T47D (cell line): ENCODE measurements at places on chromosomes 2 and 18.

GRCh38 chr2:152444448-152444847 lies 109.5 kb downstream of the FMNL2 start:
- DNase-seq: no peak

DNA sequence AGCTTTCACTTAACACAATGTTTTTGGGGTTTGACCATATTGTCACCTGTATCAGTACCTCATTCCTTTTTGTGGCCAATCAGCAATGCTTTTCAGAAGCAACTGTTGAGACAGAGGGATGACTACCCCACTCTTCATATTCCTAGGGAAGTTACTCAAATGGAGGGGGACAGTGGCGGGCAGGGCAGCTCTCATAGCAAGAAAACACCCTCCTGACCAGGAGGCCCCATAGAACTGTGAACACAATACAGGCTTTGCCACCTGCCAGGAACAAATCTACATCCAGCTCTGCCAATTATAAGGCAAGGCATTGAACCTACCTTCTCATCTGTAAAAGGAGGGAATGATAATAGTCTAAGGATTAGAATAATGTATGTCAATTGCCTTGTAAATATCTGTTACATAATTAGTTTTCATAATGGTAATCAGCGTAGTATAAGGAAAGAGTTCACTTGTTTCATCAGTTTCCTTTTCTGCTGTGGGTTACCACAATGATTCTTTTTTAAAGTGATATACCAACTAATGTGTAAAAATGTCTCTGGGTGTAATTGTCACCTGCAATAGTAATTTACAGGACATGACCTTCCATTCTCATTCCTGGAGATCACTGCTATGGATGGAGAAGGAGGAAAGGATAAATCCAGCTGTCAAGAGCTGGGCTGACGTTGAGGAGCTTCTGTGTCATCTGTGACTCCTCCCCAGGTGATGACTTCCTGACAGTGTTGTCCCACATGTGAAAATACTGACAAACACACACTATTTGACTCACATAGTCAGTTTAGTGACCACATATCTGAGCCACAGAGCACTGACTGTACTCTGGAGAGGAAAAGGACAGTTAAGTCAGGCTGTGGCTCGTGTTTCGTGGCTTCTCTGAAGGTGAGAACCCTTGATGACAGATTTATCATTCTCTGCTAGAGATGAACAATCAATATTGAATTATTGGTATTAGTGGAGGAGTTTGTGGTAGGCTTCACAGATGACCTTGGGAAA lies 13.5 kb downstream of the ALPK2 start:
- DNase-seq: no peak

DNA sequence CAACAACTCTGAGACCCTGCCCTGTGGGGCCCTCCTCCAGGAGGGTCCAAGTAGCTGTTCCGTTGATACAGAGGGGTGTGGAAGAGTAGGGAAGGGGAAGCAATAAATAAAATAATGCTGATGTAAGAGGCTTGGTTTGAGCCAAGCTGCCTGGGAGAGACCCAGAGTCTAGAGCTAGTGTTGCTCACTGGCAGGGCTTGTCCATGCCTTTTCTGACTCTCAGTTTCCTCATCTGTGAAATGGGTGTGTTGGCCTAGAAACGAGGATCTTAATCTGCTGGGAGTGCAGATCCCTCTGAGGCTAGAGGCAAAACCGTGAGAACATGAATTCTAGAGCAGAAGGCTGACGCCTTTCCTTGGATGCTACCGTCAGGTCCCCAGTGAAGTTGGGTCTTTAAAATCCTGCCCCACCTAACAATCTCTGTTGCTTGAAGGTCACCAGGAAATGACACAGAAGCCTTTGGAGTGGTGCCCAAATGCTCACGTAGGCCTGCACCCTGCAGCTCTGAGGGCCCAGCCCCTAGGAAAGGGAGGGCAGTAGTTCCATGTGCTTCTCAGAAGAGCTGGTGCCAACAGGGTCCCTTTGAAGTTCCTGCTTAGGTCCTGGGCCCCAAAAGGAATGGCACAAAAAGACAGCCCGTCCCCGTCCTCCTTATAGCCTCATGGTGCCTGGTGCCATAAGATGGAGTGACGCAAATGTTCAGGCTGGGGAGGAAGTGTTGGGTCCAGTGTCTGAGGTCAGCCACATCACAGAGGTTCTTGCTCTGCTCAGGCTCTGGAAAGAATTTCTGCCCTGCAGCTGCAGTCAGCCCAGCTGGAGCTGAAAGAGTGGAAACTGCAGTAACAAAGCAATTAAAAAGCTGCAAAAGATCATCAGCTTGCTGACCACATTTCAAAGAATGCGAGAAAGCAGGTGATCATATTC lies 73.2 kb upstream of the SMAD2 start:
- DNase-seq: no peak

- no peak for DNase-seq
These were observed 220.1 kb downstream of the AGPS start for GRCh38 chr2:177612659-177613058.

DNA sequence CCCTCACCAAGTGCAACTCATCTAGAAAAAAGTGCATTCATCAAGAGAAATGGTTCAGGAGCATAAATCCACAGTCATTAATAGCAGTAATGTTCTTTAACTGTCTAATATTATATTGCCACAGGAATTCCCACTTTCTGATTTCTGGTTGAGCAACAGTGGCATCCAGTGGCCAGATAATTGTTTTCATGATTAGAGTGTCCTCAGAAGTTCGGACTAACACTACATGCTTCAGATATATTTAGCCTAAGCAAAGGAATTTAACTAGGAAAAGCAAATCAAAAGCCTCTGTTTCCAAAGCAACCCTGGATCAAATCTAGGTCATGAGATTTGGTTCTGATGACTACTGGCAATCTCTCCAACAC lies 9.8 kb upstream of the ERBB4 start:
- peak; percentile 72 for DNase-seq

DNA sequence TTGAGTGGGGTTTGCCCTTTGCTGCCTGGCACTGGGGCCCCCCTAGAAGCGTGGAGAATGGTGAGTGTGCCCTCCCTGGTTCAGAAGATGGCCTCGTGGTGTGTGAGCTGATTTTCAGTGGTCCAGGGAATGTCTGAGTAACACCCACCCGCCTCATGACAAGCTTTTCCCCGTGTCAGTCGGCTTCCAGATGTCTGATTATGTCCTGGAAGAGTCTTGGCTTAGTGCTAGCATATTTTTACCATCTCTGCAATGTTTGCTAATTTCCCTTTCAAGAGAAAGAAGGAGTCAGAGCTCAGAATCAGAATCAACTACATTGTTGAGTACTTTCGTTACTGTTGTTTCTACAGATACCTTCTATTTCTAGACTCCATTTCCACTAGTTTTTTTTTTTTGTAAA lies 214.7 kb downstream of the SEPTIN10 start:
- no peak for DNase-seq

DNA sequence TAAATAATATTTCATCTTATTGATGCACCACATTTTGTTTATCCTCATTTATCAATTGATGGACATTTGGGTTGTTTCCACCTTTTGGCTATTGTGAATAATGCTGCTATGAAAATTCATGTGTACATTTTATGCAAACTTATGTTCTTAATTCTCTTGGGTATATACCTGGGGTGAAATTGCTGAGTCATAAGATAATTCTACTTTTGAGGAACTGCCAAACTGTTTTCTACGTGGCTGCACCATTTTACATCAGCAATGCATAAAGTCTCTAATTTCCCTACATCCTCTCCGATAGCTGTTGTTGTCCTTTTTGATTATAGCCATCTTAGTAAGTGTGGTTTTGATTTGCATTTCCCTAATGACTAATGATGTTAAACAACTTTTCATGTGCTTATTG lies 116.5 kb upstream of the DLX2 start:
- no peak for DNase-seq

- no peak for DNase-seq
These were observed 76.3 kb downstream of the MBD2 start for GRCh38 chr18:54148151-54148550.

- DNase-seq: no peak
These were observed 21.9 kb downstream of the ST6GAL2 start for GRCh38 chr2:106864051-106864450.

GRCh38 chr2:127610561-127610960 lies 35.4 kb upstream of the GPR17 start:
- no peak for DNase-seq

GRCh38 chr2:113275556-113276215 lies 3.0 kb downstream of the PAX8 start:
- DNase-seq: no peak

DNA sequence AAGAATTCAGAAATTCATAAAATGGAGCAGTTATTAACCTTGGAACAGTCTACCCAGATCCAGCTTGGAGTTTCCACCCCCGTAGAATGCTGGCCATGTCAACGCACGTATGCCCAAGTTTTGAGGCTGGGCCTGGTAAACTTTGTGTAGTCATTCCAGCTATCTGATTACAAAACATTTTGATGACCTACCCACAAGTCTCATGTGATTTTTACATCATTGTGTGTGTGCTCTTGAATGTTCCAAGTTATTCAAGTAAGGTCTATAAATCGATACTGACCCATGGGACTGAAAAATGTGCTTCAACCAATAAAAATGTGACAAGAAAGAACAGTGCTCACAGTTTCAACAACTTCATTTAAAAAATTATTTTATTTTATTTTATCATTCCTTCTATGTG lies 32.5 kb upstream of the ICOS start:
- DNase-seq: no peak

- no peak for DNase-seq
These were observed 15.7 kb upstream of the TTC21B start for GRCh38 chr2:165969227-165969626.

DNA sequence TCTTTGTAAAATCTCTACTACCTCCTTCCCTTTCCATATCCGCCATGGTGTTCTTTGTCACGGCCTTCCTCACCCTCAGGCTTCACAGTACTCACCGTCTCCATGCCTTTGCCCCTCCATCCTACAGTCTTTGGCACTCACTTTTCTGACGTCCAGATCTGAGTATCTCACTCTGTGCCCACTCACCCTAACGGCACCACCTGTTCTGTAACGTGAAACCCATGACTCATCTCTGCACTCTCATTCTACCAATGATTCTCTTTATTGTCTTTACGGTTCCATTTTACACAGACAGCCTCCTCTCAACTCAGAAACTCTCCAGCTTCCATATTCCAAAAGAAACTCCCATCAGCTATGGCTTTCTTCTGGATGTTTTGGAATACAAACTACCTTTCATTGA lies 56.7 kb downstream of the NETO1 start:
- DNase-seq: no peak

DNA sequence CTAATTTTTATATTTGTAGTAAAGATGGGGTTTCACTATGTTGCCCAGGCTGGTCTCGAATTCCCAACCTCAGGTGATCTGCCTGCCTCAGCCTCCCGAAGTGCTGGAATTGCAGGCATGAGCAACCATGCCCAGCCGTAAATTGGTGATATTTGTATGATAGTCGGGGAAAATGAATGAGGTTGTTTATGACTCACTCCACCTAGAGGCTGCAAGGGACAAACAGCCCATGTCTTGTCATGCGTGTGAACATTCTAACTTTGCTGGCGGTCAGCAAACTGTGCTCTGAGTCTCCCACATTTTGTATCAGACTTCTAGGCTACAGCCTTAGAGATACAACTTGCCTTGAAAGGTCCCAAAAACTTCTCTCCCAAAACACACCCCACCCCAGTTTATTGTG lies 133.5 kb upstream of the DTNA start:
- DNase-seq: no peak

GRCh38 chr18:76463358-76463757 lies 31.7 kb downstream of the ZNF516 start:
- no peak for DNase-seq

- no peak for DNase-seq
These were observed 54.5 kb downstream of the DOCK10 start for GRCh38 chr2:224987733-224988132.

GRCh38 chr2:240559286-240559685 lies 871 bp upstream of the DUSP28 start:
- no peak for DNase-seq

- no peak for DNase-seq
These were observed 147.6 kb downstream of the LDLRAD4 start for GRCh38 chr18:13366131-13366530.

- no peak for DNase-seq
These were observed 104.5 kb upstream of the UGP2 start for GRCh38 chr2:63737081-63737751.

GRCh38 chr18:34467058-34467457 lies 242.3 kb upstream of the NOL4 start:
- DNase-seq: no peak

GRCh38 chr2:133811409-133812125 lies 243.3 kb upstream of the NCKAP5 start:
- no peak for DNase-seq

DNA sequence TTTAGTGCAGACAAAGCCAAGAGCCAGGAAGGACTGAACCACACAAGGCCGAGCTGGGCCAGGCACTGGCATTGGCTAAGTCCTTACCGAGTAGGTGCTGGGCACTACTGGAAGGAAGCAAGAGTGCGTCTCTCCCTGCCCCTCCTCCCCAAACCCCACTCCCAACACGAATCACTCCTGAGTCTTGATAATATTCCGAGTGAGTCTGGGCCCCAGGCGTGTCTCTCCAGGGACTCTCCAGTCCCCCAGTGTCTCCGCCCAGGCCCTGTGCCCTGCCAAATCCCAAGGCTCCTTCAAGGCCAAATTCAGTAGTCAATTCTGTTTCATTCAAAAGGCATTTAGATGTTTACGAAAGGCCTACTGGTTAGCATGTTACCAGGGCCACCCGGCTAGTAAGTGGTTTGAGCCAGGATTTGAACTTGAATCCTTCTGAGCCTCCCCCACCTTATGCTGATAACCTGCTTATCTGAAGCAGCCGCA lies 82.8 kb downstream of the GLI2 start:
- DNase-seq: no peak

DNA sequence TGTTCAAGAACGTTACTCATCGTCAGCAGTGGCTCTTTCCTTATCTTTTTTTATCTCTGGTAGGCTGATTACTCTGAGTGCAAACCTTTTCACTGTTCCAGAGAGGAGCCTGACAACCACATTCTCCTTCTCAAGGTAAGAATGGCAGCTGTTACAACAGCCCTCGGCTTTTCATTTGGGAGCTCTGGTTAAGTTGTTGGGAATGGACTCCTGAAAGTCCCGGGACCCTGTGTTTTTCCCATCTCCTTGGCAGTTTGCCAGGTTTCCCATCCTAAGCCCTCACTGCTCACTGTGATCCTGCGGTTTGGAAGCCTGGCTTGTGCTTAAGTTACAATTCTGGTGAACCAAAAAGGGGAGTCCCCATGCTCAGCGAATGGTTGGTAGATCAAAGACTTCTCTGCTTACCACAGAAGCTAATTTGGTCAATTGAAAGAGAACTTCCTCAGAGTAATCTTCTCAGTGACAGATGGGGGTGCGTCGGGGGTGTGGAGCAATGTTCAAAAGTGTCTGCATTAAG lies 122.3 kb downstream of the LYPD6B start:
- DNase-seq: no peak
